Naive thymus-derived CD4-positive, alpha-beta T cell (primary cell): ENCODE measurements at places on chromosomes 2 and 18.

DNA sequence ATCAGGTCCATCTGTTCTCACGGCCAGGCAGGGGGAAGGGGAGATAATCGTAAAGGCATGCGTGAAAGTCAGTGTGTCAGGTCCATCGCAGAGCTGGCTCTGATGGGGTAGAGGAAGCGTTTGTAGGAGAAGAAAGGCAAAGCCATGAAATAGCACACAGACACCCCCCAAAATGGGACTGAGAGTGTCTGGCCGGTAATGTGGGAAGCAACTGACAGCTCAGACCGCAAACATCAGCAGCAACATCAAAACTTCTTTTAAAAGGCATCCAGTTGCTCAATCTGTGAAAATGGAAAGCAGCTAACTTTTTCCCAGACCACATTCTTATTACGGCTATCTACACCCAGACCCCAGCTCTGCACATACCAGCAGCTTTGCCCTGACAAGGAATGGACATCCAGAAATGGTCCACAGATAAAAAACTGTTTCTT lies 232.6 kb downstream of the EN1 start:
- no peak for DNase-seq

- DNase-seq, result peak; percentile 46
Measured at GRCh38 chr2:172484253-172484652, 56.9 kb downstream of the ITGA6 start.

- no peak for DNase-seq
Measured at GRCh38 chr2:124663645-124663997, 638.5 kb downstream of the CNTNAP5 start.

DNA sequence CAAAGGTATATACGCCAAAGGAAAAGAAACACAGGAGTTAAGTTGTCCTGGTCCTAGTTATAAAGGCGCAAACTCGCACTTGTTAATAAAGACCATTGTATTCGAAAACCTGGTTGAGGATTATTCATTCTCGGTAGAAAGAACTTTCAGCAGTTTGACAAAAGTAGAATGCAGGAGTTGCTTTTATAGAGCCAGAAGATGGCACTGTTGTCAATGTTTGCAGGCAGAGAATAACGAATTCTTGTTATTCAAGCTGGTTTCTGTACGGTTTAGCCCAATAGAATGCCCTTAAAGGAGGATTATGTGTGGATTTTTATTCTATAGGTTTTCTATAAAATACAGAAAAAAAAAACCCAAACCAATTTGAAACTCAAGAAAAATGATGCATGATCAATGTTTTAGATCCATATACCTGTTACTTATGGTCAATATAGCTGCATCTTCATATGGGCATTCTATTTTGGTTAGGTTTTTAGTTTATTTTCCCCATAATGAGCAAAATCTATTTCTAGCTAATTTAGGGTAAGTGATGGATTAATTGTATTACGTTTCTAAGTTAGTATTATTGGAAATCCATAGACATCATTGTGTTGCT lies 510.3 kb downstream of the PLCL1 start:
- DNase-seq, result peak; percentile 30

GRCh38 chr2:241040081-241040803 lies 41.8 kb downstream of the SNED1 start:
- DNase-seq, result no peak

GRCh38 chr2:8090748-8091700 lies 590.8 kb upstream of the ID2 start:
- no peak for DNase-seq

DNA sequence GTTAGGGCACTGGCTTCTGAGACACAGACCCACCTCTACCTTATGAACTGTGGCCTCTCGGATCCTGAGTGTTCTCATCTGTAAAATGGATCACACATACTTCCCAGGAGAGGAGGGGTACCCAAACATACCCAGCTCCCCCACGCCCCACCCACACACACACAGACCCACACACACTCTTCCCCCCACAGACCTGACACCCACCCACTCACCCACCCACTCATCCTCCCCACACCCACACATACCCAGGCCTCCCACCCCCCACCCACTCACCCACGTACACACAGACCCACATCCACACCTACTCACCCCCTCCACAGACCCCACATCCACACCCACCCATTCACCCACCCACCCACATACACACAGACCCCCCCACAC lies 24.3 kb upstream of the SEMA4C start:
- no peak for DNase-seq

- no peak for DNase-seq
Measured at GRCh38 chr2:39640107-39640506, 25.6 kb upstream of the TMEM178A start.

GRCh38 chr2:122851161-122851560 lies 1095.7 kb downstream of the TSN start:
- no peak for DNase-seq

DNA sequence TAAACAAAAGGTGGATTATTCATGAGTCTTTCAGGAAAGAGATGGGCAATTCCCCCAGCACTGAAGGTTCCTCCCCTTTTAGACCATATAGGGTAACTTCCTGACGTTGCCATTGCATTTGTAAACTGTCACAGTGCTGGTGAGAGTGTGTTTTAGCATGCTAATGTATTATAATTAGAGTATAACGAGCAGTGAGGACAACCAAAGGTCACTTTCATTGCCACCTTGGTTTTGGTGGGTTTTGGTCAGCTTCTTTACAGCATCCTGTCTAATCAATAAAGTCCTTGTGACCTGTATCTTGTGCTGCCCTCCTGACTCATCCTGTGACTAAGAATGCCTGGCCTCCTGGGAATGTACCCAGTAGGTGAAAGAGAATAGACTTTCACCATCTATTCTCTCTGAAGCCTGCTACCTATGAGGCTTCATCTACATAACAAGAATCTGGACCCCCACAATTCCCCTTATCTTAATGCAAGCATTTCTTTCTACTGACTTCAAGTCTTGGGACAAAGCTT lies 148.7 kb downstream of the CABLES1 start:
- no peak for DNase-seq

GRCh38 chr2:168997794-168998193 lies 33.3 kb downstream of the ABCB11 start:
- DNase-seq, result no peak

DNA sequence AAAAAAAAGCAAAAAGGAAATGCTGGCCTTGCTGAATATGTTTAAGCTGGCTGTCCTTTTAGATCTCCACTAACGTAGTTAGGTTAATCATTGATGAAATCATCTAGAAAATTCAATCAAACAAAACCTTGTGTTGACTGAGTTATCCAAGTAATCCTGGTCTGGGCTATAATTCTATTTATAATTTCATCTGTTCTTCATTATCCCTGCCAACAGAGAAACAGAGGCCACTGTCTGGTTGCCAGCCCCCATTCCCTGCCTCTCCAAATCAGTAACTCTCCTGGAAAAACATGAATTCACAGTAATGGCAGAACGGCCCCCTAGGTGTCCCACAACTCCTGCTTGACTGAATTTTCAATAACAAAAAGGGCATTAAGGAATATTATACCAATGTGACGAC lies 24.6 kb downstream of the DOCK10 start:
- no peak for DNase-seq

GRCh38 chr18:48983793-48984437 lies 33.1 kb upstream of the SMAD7 start:
- no peak for DNase-seq

- DNase-seq, result no peak
Measured at GRCh38 chr2:163471947-163472346, 263.9 kb downstream of the FIGN start.

GRCh38 chr2:239726631-239727181 lies 298.4 kb downstream of the NDUFA10 start:
- no peak for DNase-seq

GRCh38 chr2:86021396-86022378 lies 84.0 kb downstream of the POLR1A start:
- DNase-seq, result no peak

- DNase-seq, result no peak
Measured at GRCh38 chr2:27545348-27546141, 37.3 kb upstream of the ZNF512 start.

- no peak for DNase-seq
Measured at GRCh38 chr18:47557160-47557559, 305.7 kb upstream of the SKOR2 start.

GRCh38 chr2:101175991-101176390 lies 24.8 kb upstream of the TBC1D8 start:
- no peak for DNase-seq

DNA sequence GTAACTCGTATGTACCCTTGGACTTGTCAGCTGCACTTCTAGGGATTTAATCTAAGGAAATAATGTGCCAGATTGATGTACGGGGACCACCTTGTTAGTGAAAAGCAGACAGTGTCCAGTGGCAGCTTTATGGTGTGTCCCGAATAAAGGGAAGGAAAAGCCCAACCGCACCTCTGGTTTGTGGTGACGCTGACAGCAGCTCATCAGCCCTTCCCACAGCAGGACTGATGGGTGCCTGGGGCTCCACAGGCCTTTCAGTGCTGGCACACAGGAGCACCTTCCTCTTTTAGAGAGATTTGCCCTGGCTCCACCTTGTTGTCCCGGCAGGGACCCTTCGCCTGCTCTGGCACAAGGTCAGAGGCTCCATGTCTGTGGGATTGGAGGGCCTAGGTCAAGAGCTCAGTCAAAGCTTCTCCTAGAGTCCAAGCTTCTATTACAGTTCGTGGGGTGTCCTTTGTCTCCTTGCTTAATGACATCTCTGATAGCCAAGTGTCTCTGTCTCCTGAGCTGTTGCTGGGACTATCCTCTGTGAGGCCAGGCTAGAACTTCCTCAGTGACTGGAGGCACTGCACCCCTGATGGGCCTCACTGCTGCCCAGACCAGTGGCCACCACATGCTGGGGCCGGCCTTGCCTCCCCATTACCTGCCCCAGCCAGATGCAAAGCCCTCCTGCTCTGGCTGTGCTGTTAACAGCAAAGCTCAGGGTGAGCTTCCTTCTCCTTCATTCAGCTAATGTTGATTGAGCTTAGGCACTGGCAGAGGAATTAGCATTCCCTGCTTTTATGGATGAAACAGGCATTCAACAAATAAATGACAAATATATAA lies 33.0 kb upstream of the SCLY start:
- DNase-seq, result no peak

DNA sequence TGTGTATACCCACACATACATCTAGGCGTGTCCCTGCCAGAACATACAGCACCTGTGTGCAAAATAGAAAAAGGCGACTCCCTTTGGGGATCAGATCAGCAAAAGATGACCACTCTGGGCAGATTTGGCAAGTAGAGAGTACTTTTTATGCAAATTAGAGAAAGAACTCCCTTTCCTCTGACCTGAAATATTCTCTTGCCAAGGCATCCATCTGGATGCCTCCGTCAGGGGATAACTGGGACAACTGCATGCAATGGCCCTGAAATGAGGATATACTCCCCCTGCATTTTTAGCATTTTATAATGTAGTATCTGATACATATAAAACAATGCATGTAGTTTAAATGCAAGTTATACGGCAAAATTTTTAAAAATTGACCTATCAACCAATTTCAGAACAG lies 247.7 kb downstream of the ICOS start:
- DNase-seq, result no peak

- no peak for DNase-seq
Measured at GRCh38 chr2:105427485-105427884, 28.6 kb upstream of the FHL2 start.

DNA sequence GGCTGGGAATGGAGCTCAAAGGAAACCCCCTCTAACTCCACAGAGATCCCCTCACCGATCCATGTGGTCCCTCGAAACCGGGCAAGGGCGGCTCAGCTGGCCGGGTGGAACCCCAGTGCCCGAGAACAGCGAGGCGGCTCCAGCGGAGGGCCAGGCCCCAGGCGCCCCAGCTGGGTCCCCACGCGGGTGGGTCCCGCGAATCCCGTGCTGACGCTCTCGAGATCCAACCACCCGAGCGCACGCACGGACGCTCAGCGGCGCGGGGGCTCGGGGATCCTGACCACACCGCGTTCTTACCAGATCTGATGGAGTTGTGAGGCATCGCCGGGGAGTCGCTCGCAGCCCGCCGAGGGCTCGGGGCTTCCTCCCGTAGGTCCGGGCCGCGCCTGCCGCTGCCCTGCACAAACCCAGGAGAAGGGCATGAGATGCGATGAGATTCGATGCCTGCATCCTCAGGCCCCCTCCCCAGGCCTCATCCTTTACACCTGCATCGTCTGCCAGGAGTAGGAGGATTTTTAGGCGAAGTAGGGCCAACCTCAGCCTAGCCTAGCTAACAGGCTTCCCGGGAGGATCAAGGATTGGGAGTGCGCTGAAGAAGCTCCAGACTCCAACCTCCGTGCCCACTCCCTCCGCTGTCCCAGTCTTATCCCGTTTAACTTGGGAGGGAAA lies 514 bp downstream of the PAX8 start:
- DNase-seq, result no peak

- no peak for DNase-seq
Measured at GRCh38 chr2:101036562-101036961, 34.5 kb downstream of the RPL31 start.

DNA sequence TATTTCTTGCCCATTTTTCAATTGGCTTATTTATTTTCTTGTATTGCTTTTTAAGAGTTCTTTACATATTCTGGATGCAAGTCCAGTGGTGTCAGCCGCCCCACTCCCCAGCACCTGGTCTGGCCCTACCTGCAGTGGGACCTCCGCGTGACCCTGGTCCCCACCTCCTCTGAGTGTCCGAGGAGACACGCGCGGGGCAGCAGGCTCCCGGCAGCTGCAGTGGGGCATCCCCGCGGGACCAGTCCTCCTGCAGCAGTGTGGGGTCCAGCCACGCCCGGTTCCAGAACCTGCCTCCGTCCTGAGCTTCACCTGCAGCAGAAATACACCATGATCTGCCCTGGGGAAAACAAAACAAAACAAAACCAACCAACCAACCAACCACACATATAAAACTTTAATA lies 48.9 kb upstream of the IL1R1 start:
- no peak for DNase-seq

DNA sequence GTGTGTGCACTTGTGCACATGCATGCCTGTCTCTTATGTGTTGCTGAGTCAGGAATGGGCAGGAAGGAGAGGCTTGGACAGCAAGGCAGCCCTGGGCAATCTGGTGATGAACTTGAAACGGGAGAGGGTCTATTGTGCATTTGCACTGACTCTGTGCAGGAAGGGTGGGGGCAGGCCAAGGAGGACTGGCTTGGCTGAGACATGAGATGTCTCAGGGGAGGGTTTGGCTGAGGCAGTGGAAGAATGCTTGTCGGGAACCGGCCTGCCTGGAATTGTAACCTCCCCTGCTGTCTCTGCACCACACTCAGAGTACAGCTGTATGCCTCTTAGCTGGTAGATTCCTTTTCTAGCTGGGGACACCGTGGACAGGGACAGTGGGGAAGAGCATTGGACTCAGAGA lies 176.1 kb upstream of the TNP1 start:
- no peak for DNase-seq

GRCh38 chr2:24374301-24374700 lies 14.0 kb upstream of the ITSN2 start:
- no peak for DNase-seq
